ENCODE measurements at places on chromosomes 4 and X.

- no peak for DNase-seq
Measured at GRCh38 chrX:11416600-11416999, 123.4 kb downstream of the AMELX start.

GRCh38 chr4:140408974-140409373 lies 18.5 kb downstream of the CLGN start:
- DNase-seq, result no peak

GRCh38 chrX:120419463-120419862 lies 49.6 kb downstream of the LAMP2 start:
- DNase-seq, result no peak

GRCh38 chr4:10006231-10006600 lies 15.1 kb downstream of the SLC2A9 start:
- DNase-seq, result no peak

DNA sequence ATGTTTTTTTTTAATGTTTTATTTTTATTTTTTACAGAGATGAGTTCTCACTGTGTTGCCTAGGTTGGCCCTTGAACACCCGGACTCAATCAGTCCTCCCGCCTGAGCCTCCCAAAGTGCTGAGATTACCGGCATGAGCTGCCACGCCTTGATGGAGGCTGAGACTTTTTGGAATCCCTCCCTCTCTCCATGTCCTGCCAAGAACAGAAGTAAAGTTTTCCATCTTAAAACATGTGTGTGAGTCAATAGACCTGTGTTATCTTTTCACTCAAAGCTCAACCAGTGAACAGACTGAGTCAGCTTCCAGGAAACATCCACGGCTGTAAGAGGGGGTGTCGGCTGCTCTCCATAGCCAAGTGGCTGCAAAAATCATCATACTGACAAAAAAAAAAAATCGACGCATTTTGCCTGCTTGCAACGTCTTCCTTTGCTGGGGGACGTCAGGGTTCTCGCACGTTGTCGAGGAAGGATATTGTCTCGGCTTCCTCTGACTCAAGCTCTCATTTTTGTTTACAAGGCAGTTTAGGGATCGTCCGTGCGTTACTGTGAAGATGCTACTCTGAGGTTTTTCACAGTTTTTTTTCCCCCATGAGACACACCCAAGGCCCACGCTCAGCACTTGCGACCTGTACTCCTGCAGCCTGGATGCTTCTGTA lies 10.0 kb upstream of the ASMTL start:
- no peak for DNase-seq

DNA sequence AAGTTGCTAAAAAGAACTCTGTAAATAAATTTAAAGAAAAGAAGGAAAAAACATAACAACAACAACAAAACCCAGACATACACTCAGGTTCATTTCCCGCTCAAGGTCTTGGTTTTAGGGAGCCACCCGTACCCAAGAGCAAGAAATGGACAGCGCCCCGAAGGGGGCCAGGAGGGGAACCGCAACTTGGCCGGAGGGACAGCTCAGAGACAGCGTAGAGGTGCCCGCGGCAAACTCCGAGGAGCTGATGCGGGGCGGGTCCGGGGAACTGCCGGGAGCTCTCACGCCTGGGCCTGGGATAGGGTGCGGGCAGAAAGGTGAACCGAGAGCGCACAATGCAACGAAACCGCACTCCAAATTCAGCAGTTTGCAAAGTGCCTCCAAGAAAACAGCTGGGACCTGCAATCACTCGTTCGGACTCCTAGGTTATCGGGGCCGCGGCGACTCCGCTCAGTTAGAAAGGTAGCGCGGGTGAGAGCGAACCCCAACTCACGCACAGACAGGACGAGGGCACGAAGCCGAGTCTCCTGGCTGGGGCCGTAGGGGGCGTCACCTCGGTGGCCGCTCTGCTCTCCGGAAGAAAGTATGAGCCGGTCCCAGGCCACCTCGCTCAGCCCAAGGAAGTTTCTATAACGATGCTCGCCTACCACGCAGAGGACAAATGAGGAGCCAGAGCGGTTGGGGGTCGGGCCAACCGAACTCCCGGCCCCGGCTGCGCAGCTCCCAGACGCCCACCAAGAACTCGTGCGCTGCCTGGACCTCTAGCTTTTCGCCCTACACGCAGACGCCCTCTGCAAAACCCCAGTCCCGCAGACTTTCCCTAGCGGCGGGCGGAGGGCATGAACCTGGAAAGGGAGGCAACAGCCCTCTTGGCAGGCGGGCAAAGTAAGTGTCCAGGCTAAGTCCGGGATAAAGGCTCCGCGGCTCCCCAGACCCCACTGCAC lies 1.4 kb downstream of the NDNF start:
- DNase-seq, result peak; percentile 33

GRCh38 chr4:117968606-117969005 lies 65.7 kb upstream of the NDST3 start:
- no peak for DNase-seq

DNA sequence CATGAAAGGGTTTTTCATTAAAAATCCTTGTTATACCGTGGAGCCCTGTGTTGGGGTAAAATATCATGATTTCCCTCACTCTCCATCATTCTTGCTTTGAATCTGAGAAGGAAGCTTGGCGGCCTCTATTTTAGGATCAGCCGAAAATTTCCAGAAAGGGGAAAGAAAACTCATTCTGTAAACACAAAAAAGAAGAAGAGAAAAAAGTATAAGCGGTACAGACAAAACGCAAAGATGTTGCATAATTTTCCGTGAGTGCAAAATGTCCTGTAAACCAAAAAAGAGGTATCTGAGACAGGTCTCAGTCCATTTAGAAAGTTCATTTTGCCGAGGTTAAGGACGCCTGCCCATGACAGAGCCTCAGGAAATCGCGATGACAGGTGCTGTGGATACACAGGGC lies 5.3 kb downstream of the CSF2RA start:
- no peak for DNase-seq

- no peak for DNase-seq
Measured at GRCh38 chr4:150647008-150647407, 65.1 kb downstream of the MAB21L2 start.

DNA sequence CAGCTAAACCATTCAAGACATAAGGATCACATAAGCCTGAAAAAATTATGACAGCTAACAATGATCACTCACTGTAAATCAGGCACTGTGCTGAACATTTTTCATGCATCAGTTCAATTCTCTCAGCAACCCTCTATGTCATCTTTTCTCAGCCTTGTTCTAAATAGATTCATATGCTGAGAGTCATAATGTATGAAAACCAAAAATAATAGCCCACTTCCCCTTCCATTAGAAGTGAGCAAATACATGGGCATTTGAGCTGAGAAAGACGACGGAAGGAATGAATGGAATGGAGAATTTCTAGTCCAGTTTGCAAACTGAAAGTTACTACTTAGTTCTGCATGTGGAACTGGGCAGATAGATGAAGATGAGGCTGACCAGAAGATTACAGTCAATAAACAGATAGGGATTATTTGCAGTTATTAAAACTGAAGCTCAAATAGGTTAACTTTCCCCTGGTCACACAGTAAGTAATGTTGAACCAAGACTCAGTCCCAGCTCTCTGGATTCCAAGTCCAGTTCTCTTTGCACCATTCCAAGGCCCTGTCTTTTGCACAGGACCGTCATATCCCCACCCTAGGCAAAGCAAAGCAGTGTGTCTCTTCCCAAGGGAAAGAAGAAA lies 1.6 kb upstream of the SH3RF1 start:
- no peak for DNase-seq

DNA sequence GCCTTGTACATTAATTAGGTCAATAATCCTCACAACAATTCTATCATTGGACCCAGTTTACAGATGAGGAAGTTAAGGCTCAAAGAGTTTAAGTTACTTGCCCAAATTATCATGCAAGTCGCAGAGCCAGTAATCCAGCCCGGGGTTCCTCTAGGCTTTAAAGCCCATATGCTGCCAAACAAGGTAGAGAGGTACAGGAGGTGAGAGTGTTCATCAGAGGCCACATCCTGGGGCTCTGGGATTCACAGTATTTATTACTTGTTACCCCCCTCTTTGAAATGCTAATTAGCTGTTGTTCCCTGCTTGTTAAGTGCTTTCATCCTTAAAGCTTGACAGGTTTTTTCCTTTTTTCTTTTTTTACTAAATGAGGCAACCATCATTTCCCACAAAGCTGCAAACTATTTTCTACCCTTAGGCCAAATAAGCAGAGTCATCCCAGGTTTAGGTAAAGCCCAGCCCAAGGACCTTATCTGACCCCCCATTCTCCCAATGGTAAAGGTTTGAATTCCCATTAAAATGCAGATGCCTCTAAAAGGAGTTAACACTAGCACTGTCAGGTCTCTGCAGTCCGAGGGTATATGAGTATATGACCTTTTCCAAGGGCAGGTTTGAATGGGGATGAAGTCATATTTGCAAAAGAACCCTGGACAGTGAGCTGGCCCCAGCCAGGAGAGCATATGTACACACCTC lies 150.3 kb downstream of the SOX3 start:
- no peak for DNase-seq

All from NCI-H524 (cell line).